Activated CD4-positive, alpha-beta T cell treated with anti-CD3 and anti-CD28 coated beads, Interleukin-2, amount 10 ng/mL, durations not matched to agents 24 days and 14 days (primary cell): ENCODE measurements at places on chromosomes 11 and 22. TPM values are rescaled to one million over a fixed set of nuclear protein-coding genes. Genes with fewer than 3 reads are reported as not detected.

- DNase-seq: no peak
Observed at GRCh38 chr11:23976841-23977271, 520.0 kb upstream of the LUZP2 start.

DNA sequence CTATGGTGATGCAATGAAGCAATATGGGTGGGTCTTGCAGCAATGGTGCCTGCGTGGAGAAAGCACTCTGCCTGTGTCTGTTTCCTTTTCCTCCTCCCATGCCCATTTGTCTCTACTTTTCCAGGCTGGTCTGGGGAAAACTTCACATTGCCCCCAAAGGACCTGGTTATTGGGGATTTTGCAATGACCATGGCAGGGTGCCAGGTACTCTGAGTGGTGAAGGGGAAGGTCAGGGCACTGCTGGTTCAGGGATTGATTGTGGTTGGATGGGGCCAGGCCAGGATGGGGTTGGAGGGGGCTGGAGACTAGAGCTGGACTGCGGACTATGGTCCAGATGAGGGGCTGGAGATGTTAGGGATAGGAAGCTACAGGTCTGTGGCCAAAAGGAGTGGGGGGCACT, 92.1 kb downstream of the INSC start:
- no peak for DNase-seq

DNA sequence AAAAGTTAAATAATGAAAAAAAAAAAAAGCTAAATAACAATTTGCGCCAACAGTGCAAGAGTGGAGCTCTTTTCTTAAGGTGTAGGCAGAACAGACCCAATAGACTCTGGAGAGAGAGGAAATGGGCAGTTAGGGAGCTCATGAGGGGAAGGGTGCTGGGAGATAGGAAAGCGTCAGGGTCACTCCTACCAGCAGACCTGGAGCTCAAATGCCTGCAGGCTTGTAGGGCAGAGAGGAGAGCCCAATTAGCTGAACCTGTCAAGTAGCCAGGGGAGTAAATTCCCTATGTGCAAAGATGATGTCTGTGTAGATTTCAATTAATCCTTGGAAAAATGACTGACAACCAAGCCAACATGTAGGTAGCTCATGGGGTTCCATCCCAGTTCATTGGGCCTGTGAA, 73.0 kb downstream of the RAB30 start:
- DNase-seq: no peak

DNA sequence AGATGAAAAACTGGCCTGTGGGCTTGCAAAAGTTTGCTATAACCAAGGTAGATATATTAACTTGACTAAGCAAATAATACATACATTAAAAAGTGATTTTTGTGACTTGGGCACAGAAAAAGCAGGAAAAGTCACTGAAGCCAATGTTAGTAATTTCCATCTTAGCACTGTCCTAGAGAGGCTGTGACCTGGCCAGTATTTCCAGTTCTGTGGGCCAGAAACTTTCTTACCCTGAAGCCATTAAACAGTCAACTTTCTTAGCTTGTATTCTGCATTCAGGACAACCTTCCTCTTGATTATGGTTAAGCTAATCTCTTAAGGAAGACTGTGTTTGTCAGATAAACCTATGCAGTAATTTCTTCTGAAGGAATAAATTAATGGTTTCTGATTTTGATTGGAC, 22.3 kb upstream of the SLC36A4 start:
- no peak for DNase-seq

DNA sequence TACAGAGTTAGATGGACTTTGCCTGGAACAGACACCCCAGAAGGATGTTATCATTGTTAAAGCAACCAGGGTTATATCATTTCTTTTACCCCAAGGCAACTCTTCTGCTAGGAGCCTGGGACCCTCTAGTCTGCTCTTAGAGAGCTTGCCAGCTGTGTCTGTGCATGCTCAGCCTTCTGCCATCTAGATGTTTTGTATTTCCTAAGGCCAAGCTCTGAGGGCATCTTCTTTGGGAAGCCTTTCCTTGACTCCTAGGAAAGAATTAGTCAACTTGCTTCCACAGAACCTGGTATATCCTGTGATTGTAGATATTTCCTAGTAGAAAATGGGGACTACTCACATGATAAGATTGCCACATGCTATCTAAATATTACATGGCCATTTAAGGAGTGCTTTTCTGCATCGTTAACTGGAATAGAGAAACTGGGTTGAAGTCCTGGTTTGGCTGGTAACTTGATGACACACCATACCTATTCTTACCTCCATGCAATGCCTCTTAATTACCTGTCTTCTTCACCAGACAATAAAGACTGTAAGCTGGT, 87.6 kb downstream of the STIM1 start:
- no peak for DNase-seq

DNA sequence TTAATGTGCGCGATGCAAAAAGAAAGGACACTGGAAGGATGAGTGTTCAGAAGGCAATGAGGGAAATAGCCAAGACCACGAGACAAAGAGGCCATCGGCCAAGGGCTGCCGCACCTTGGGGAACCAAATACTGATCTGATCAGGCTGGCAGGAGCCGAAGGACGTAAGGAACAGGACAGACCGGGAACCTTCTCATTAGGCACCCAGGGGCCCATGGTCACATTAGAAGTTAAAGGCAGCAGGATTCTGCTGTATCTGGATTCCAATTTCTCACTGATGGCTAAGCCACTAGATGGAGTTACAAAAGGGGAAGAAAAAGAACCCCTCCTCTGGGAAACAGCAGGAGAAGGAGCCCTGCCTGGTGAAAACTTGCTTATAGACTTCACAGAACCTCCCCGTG, 28.8 kb upstream of the CPT1A start:
- no peak for DNase-seq

DNA sequence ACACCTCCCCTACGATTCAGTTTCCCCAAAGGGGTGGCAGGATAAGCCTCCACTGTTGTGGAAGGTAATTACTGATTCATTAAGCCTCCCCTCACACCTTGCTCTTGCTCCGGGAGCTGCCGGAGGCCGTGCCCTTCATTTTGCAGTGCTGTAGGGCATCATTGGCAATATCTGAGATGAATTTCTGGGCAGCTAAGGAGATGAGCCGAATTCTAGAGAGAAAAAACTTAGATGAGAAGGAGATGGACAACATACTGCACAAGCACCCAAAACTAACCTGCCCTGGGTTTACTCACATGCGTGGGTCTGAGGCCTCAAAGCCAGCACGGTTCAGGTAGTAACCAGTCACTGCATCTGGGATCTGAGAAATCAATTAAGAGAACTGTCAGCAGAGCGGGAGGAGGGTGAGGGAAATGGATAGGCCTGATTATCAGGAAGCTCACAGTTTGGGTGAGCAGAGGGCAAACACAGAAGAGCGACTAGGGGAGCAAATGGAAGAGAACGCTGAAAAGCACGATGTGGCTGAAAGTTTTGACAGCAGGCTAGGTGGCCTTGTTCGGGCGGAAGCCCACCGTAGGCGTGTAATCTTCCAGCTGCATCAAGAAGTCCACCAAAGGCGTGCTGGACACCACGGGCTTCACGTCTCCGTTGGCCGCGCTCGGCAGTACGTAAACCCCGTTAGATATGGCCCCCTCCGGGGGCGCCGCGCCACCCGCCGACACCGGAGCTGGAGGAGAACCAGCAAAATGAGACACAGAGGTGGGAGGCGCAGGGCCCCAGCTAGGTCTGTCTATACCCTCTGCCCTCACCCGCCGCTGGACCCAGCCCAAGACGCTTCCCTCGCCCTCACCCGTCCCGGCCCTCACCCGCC, 689 bp downstream of the TAF10 start:
- DNase-seq: no peak

GRCh38 chr11:81070948-81071347, 1630.1 kb upstream of the TENM4 start:
- DNase-seq: no peak

DNA sequence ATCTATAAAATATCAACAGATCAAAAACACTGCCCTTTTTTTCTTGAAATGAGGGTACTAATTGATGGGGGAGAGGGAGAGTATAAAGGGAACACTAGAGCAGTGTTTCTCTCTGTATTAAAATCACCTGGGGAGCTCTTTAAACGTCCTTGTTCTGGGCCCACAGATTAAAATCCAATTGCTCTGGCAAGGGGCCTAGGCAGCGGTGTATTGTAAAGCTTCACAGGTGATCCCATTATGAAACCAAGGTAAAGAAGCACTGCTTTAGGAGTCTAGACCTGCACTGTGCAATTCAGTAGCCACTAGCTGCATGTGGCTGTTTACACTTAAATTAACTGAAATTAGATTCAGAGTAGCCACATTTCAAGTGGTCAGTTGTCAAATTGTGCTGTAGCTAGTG, 3.0 kb downstream of the AQP11 start:
- no peak for DNase-seq

GRCh38 chr11:115146425-115146824, 357.8 kb downstream of the CADM1 start:
- no peak for DNase-seq

DNA sequence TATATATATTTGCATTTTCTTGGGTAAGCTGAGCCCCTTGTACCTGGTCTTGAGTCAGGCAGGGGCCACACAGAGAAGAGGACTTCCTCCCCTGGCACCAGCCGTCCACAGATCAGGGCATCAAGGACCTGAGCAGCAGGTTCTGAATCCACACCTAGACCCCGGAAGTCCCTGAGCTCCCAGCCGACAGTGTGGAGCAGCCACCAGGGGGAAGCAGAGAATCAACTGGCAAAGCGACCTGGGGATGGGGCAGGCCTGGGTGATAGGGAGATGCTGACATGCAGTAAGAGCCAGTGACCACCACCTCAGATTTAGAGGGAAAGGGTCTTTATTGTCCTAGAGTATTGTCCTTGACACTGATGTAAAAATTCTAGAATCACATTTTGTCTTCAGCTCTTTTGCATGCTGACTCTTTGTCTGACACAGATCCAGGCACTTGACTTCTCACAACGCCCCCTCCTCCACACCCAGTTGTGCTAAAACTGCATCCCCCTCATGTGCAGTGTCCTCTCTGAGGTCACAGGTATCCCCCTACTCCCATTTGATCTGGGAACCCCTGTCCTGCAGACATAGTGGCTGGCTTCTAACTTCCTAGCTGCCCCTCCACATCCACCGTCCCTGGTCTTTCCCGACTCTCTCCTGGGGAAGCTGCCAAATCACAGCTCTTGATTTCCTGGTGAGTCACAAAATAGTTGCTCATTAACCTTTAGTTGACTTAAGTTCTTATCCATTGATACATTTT, 109.3 kb downstream of the GGTLC2 start:
- peak; percentile 92 for DNase-seq

DNA sequence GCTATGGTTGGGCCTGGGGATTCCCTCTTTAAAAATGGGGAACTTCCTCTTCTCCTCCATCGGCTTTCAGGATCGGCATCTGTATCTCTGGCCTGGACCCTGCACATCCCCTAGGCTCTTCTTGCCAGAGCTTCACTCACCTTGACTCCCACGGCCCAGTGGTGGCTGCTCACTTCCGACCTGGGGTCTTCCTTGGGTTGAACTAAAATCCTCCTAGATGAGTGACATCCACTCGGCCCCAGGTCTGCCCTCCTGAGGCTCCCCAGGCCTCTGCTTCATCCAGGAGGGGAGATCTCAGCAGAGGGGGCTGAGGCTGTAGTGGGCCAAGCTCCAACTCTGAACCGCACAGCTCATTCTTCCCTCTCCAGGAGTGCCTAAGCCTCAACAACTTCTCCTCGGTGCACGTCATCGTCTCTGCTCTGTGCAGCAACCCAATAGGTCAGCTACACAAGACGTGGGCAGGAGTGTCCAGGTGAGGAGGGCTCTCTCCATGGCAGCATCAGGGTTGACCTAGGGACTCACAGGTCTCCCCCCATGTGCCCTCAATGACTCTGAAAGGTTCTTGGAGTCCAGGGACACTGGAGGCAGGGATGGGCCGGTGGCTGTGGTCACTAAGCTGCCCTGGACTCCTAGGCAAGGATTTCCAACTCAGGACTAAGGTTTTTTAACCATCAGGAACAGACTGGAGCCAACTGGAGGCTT, 3.3 kb downstream of the RGL4 start:
- no peak for DNase-seq

- DNase-seq: peak; percentile 90
Observed at GRCh38 chr22:35023692-35024363, 42.1 kb upstream of the ISX start.

DNA sequence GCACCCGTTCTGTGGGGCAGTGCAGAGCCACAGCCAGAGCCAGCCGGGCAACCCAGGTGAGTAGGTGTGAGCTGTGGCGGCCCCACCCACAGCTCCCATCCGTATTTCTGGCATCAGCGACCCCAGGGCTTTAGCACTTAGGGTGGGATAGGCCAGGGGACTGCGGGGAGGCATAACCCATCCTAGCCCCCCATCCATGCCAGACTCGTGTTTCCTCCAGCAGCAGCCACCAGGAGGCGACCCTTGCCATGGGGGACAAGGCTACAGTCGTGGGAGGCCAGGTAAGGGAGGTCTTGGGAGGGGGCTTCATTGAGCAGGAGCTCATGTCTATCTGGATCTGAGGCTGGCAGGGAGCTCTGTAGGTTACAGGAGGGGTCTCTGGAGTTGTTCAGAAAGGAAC, 873 bp downstream of the OTOG start:
- DNase-seq: no peak

GRCh38 chr11:100359281-100359680, 327.8 kb upstream of the ARHGAP42 start:
- DNase-seq: no peak

GRCh38 chr22:28031383-28031922, 112.4 kb upstream of the PITPNB start:
- DNase-seq: no peak

DNA sequence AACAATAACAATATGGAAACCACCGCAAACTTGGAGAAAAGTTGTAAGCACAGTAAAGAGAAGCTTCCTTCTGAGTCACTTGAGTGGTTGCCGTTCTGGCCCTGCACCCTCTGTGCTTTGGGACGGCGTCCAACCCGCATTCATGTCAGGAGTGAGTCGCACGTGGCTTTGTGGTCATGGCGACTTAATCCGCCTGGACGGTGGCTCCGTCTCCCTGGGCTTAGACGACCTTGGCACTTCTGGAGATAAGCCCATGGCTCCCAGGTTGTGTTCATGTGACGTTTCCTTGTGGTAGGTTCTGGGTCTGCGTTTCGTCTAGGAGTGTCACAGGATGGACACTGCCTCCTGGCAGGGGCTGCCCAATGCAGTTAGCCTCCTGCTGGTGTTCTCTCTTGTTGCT, 40.5 kb downstream of the TPCN2 start:
- DNase-seq: no peak

GRCh38 chr11:43557553-43558110, 122.9 kb upstream of the HSD17B12 start:
- no peak for DNase-seq

Gene TTC36
- 0.38 and 0.65 TPM in 2 replicates for total RNA-seq

Gene CD6
- total RNA-seq: 416 and 421 TPM in 2 replicates

Gene FERMT3
- total RNA-seq: 200 and 213 TPM in 2 replicates

Gene BACE1-AS
- total RNA-seq: 5.5 and 5.8 TPM in 2 replicates

Gene LRRC51
- 7.0 and 7.1 TPM in 2 replicates for total RNA-seq

Gene EIF3D
- 353 and 367 TPM in 2 replicates for total RNA-seq

Gene UCP3
- 2.9 and 3.6 TPM in 2 replicates for total RNA-seq

Gene PATE4
- not detected in 2 replicates for total RNA-seq

Gene IL18
- total RNA-seq: 0.12 TPM in 1 of 2 replicates, not detected in the other
